DMS153 (cell line): ENCODE measurements at places on chromosomes 16 and 17.

DNA sequence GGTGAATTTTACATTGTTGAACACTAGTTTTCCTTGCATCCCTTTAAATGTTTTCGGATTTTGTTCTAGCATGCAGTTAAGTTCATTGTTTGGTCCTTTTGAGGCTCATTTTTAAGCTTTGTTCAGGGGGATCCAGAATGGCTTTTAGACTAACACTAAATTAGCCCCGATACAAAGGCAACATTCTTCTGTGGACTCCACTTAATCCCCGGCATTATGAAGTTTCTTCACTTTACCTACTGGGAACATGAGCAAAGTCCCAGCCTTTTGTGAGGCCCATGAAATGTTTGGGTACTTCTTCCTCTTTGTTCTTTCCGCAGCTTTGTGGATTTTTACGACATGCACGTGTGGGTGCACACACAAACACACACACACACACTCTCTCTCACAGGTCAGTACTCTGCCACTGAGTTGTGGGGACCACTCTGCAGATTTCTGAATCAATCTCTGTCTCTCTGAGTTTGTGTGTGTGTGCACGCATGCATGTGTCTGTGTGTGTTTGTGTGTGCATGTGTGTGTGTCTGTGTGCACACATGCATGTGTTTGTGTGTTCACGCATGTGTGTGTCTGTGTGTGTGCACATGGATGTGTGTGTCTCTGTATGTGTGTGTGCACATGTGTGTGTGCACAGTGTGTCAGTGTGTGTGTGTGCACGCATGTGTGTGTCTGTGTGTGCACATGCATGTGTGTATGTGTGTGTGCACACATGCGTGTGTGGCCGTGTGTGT lies 240.4 kb upstream of the TNRC6C start:
- no peak for DNase-seq

DNA sequence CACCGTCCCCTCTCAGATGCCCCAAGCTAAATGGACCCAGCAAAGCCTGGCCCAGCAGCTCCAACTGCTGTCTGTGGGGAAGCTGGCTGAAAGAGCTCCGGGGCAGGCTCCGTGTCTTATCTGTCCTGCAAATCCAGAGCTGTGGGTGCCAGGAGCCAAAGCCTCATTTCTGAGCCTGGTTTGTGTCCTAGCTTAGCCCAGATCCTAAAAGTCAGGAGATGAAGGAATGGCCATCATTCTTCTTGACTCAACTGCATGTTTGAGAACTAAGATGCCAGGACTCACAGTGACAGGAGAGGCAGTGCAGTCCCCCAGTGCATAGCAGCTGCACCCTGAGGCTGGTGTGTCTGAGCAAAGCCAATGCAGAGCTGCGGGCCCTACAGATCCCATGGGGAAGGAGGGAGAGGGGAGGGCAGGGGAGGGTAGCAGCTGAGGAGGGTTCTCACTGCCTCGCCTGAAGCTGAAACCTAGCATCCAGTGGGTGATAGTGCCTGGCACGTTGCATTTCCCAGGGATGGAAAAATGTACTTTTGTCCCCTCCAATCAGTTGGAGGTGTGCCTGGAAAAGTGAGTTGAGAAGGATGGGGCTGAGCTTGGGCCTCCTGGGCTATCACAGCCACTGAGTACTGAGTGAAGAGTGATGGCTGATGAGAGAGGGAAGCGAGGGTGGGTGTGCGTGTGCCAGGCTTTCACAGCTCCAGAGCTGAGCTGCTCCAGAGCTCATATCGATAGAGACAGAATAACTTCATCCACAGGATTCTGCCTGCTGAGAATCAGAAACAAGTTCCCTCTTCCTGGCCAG lies 24.5 kb upstream of the CD300E start:
- DNase-seq, result no peak

- DNase-seq, result no peak
Measured at GRCh38 chr16:49921791-49922456, 66.0 kb upstream of the ZNF423 start.

- no peak for DNase-seq
Measured at GRCh38 chr17:37174205-37174604, 201.6 kb upstream of the C17orf78 start.

GRCh38 chr17:42289611-42290181 lies 1.4 kb downstream of the STAT5A start:
- no peak for DNase-seq

DNA sequence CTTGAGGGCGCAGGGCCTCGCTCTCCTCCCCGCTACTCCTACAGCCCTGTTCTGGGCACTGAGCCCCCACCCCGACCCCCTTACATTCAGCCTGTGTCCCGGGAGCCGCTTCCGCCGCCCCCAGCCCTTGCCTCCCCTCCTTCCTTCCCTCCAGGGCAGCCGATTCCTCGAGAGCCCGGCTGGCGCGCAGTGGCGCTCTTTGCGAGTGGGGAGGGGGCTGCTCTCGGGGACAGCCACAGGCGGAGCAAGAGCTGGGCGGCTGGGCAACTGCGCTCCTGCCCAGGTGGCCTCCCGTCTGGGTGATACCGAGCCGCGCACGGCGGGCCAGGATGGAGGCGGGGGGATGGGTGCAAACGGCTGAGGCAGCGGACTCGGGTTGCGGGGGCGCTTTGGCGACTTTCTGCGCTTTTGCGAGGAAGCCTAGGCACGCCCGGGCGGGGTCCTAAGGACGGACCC lies 1.2 kb downstream of the MMP15 start:
- no peak for DNase-seq

DNA sequence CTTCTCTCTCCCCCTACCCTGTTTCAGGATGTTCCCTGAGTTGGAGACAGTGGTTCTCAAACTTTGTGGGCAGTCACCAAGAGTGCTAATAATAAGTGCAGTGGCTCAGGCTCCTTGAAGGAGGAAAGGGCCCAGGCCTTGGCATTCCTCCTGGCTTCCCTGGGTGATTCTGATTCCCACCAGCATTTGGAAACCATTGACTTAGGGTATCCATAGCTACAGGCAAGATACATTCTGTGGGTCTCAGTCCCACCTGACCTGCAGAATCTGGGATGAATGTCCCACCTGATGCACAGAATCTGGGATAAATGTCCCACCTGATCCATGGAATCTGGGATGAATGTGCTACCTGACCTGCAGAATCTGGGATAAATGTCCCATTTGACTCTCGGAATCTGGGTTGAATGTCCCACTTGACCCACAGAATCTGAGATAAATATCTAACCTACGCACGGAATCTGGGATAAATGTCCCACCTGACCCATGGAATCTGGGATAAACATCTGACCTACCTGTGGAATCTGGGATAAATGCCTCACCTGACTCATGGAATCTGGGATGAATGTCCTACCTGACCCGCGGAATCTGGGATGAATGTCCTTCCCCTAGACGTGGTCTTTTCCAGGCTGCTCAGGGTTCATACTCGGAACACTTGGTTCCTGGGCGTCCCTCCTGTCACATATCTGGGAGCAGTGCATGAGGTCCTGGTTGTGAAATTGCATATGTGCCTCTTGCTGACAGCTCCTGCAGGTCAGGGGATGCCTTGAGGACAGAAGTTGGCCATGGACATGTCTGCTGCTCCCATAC lies 136.7 kb upstream of the HS3ST2 start:
- DNase-seq, result no peak

- DNase-seq, result no peak
Measured at GRCh38 chr17:36443777-36444176, 42.7 kb upstream of the ZNHIT3 start.

DNA sequence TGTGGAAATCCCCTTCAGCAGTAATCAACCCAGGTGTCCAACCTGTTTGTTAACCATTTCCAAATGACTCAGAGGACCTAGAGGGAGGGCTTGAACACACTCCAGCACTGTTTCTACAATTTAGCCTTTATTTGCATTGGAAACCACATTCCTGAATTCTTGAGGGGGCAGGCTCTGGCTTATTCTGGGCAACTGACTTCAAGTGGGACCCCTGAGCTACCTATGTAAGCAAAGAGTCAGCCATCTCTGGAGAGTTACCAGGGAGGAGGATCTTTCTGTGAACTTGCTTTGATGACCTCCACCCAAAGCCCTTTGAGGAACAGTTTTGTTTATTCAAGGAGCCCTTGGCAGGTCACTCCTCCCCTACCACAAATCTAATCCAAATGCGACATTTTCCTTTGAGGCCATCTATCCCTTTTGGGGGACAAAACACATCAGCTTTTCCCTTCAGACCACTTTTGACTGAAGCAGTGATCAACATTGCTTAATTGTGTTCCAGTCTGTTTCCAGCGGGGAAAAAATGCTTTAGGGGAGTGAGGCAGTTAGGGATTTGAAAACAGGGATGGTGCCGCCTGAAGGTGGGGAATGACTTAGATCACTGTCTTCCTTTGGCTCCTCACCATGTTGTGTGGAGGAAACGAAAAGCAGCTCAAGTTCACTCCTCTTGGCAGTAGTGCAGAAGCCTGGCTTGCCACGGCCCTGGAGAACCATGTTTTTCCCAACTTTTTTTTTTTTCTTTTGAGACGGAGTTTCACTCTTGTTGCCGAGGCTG lies 46.2 kb downstream of the TUBD1 start:
- peak; percentile 82 for DNase-seq
